ENCODE measurements at places on chromosomes 5 and 9. TPM values are rescaled to one million over a fixed set of nuclear protein-coding genes. Genes with fewer than 3 reads are reported as not detected.

- peak; percentile 94 for DNase-seq
Measured at GRCh38 chr9:755454-756381, 85.8 kb upstream of the DMRT1 start.

DNA sequence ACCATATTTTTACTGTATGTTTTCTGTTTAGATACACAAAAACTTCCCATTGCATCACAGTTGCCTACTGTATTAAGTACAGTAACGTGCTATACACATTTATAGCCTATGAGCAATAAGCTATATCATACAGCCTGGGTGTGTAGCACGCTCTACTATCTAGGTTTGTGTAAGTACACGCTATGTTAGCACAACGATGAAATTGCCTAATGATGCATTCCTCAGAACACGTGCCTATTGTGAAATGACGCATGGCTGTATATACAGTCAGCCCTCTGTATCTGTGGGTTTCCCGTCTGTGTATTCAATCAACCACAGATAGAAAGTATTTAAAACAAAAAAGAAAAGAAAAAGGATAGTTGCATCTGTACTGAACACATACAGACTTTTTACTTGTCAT, 64.2 kb downstream of the SGCD start:
- no peak for DNase-seq

DNA sequence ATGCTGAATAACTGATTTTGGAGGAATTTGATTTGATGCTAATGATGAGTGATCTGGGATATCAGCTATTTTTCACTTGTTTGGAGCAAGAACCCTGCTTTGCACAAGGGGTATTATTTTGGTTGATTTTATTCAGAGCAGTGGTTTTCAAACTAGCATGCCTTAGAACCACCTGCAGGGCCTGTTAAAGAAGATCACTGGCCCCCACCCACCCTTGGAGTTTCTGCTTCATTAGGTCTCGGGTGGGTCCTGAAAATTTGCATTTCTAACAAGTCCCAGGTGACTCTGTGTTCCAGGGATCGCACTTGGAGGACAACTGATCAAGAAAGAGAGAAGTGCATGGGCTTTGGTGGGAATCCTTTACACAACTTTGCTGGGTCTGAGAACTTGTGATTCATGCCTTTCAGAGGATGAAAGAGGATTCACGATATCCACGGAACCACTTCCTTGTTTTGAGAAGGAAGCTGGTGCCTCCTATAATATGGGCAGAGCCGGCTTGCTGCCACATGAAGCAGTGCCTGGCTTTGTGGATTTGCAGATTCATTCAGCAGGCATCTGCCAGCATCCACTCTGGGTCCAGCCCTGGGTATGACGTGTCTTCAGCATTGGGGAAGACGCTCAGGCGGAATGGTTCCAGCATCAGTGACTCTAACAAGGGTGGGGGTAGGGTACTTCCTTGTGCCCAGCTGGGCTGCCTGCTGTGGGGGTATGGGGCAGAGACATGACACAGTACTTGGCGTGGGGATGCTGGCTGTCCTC, 106.6 kb upstream of the PITX1 start:
- peak; percentile 16 for DNase-seq

GRCh38 chr5:126369995-126370731, 53.0 kb upstream of the GRAMD2B start:
- peak; percentile 88 for DNase-seq

- peak; percentile 19 for DNase-seq
Measured at GRCh38 chr5:171874234-171874633, 88.6 kb downstream of the SMIM23 start.

Gene CPLANE1
- total RNA-seq = 31.6 TPM

DNA sequence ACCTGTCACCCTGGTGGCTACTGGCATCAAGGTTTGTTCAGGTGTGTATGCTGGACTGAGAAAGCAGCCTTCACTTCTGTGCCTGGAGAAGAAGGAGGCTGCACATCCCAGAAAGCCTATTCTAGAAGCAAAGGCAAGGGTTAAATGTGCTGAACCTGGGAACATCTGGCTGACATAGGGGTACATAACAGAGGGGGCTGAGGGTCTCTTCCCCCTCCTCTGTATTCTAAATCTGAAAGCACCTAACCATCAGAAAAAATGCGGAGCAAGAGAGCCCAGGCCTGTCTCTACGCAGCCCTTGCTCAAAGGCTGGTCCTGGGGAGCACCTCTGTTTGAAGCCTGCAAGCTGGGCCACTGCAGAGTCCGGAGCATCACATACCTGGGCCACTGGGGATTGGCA, 53.2 kb upstream of the FSTL4 start:
- no peak for DNase-seq
